ENCODE measurements at places on chromosomes 6 and 20.
A peak's percentile ranks its signal among the peaks of the same experiment; 100 is the strongest.

DNA sequence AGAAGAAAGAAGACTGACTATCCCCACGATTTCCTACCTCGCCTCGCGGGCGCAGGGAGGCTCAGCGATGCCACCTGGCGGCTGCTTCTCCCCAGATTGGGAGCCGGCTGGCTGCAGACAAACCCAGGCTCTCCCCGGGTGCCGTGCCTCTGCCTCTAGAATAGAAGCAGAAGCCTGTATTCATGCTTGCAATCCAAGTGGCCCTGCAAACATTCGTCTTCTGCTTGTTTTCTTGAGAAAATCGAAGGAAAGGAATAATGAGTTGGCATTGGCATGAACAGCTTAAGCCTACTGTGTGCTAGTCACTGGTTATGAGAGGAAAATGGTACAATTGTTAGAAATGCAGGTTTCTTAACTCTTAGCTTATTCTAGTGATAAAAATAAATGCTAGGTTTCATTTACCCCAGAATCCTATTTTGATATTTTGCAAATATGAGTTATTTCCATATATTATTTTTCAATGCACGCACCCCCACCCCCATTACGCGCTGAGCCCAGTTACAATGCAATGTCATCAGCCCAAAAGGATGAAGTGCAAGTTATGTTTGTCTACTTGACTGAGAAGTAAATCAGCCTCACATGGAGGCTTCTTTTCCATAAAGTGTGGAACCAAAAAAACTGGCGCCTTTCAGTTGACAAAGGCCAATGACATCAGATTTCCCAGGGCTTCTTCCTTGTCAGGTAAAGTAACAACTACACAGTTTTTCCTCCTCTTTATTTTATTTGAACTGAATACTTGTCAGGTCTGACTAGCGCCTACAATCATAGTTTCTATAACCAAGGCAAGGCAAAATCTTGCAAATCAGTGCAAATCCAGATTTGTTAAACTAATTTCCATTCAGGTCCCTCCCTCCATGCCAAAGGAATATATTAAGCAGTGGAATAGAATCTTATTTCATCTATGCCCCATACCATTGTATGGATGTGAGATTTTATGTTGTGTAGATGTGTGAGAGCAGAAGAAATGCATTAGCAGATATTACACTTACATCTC lies 3.9 kb upstream of the SOX4 start:
- no peak for DNase-seq

GRCh38 chr20:1390581-1391403 lies 2.1 kb downstream of the FKBP1A start:
- no peak for DNase-seq

DNA sequence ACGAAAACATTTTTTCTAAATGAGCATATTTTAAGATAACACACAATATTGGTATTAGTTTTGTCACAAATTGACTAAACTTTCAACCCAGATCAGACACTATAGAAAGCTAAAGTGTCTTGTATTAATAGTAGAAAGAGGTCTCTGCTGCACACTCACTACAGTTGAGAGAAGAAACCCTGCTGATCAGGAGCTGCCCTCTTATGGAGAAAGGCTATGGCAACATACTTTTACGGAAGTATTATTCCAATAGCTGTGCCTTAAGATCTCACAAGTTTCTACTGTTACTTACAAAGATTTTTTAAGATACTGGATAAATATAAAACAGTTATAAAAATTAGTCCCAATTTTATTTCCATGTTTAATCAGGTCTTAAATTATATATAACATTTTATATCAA lies 155.7 kb downstream of the RIMS1 start:
- no peak for DNase-seq

- no peak for DNase-seq
Measured at GRCh38 chr20:4490606-4491280, 231.0 kb upstream of the PRND start.

DNA sequence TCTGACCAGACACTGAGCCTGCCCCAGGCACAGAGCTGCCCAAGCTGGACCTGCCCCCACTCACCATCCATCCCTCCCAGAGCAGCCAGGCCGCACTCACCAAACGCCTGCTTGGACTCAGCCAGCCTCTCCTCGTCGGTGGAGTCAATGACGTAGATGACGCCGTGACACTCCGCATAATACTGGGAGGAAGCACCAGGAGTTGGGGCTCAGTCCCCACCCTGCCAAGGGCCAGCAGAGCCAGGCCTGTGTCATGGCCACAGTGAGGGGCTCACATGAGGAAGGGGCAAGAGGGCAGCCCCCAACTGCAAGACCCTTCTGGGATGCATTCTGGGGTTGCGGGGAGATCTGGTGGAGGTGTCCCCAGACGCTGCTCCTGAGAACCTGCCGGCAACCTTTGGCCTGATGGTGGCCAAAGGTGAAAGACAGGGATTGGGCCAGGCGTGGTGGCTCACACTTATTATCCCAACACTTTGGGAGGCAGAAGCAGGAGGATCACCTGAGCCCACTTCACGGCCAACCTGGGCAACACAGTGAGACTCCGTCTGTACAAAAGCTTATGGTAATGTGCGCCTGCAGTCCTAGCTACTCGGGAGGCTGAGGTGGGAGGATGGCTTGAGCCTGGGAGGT lies 5.6 kb downstream of the ARFRP1 start:
- no peak for DNase-seq

DNA sequence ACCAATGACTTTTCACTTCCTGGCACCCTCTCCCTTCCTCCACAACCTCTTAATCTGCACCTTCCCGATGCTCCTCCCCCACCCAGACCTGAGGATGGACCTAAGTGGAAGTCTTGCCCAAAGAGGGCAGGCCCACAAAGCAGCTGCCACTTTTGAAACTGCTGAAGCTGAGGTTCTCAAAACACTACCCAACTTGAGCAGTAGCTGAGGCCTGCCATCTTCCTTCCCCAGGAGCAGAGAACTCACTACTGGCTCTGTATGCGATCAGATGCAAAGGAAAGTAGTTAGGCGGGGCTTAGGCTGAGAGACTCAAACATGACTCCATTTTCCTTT lies 1.5 kb downstream of the HM13 start:
- no peak for DNase-seq

DNA sequence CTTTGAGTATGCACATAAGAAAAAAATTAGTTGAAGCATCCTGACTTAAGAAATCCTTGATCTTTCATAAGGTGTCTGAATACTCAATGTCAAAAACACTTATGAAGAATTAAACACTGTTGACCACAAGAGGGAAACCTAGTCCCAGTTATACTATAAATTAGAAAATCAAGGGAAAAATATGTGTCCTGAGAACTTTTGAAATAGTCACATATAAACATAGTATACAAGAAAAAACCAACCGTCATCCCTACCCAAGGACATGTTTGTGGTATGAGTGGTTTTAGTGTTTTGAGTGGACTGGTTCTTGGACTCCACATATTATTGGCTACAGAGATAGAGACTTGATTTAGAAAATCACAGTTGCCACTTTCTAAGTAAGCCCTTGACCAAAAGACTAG lies 7.6 kb upstream of the HLA-DRA start:
- peak; percentile 20 for DNase-seq

- DNase-seq: no peak
Measured at GRCh38 chr6:170314983-170315382, 8.4 kb downstream of the FAM120B start.

GRCh38 chr20:40959325-40960092 lies 69.1 kb upstream of the TOP1 start:
- DNase-seq: no peak

DNA sequence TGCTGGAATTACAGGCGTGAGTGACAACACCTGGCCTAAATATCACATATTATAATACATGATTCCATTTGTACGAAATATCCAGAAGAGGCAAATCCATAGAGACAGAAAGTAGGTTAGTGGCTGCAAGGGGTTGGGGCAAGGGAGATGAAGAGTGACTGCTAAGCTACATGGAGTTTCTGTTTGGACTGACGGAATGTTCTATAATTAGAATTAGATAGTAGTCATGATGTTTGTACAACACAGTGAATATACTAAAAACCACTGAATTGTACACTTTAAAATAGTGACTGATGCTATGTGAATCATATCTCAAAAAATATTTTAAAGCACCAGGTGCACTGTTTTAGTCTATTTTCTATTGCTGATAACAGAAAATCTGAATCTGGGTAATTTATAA lies 3.7 kb upstream of the HEBP2 start:
- no peak for DNase-seq

- DNase-seq: no peak
Measured at GRCh38 chr6:130518588-130518987, 152.8 kb downstream of the TMEM200A start.

DNA sequence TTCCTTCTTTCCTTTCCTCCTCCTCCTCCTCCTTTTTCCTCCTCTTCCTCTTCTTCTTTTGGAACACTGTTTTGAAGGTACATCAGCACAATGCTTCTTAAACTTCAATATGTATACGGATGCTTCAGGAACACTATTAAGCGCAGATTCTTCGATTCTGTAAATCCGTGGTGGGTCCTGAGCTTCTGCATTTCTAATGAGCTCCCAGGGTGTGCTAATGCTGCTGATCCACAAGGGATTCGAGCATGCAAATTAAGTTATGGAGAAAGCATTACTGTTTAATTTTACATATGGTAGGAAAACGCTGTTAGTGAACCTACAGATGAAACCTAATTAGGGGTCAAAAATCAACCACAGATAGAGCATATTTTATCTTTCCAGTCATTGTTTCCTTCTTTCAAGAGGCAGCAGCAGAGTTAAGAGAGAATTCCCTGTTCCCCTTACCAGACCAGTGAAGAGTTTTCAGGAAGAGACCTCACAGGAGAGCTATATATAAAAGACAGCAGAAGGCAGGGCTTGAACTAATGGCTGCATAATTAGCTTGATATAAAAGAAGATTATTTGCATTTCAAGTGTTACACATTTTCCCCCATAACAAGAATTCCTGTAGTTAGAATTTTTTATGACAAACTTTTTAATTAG lies 47.2 kb downstream of the KIF13A start:
- no peak for DNase-seq

GRCh38 chr6:161215193-161215592 lies 58.7 kb downstream of the AGPAT4 start:
- DNase-seq: peak; percentile 92

DNA sequence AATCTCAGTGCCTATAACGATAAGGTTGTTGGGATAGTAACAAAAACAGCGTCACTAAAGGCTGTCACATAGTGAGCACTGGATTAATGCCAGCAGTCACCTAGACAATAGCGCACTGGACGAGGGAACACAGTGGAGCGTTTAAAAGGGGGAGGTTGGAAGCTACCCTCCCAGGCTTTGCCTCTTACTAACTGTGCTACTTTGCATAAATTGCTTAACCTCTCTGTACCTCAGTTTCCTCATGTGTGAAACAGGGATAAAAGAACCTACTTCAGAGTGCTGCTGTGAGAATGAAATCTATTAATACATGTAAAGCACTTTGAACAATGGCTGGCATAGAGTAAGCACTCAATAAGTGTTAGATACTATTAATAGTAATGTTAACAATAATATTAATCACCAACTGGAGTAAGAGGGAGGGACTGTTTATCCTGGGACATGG lies 10.5 kb downstream of the BCL2L1 start:
- DNase-seq: no peak

- no peak for DNase-seq
Measured at GRCh38 chr6:159108426-159108985, 60.7 kb upstream of the FNDC1 start.

DNA sequence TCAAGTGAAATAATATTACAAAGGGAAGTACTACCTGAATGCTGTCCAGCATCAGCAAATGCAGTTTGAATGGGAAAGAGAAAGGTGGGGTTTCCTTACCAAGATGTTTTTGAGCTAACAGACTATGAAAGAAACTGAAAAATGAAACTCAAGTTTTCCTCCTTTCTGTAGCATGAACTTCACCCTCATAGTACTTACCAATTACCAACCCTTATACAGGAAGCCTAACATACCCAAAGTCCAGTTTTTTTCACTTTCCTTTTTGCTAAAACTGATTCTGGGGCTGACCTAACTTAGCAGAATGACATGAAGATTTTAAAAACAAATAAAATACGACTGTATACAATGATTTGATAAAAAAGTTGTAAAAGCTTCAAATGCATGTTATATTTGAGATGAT lies 5.2 kb downstream of the ZNFX1 start:
- DNase-seq: no peak

GRCh38 chr6:11761744-11762620 lies 16.6 kb downstream of the ADTRP start:
- DNase-seq: no peak

GRCh38 chr6:391559-392440 lies at the start of gene IRF4:
Gene IRF4 (plus strand): TSS chr6:391752. CDS start chr6:393153, 1,401 bp downstream.
- DNase-seq: no peak

- no peak for DNase-seq
Measured at GRCh38 chr6:89132057-89132456, 13.8 kb upstream of the PM20D2 start.

- peak; percentile 21 for DNase-seq
Measured at GRCh38 chr6:46325561-46326530, 155.1 kb upstream of the ENPP5 start.

DNA sequence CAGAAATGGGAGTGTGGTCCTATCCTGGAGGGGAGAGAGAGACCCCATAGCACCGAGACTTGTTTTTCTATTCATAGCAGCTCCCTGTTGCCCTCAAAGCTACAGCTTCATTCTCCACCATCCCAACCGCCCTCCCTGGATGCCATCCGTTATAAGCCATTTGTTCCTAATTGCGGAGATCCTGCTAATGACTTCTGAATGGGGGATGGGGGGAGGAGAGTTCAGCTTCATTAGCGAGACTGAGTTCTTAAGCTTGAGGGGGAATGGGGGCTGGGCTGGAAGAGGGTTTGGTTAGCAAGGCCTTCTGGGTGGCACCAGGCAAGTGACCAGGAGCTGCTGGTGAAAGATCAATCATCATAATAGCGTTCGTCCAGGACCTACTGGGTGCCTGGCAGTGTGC lies 27.1 kb downstream of the FOXP4 start:
- DNase-seq: no peak

DNA sequence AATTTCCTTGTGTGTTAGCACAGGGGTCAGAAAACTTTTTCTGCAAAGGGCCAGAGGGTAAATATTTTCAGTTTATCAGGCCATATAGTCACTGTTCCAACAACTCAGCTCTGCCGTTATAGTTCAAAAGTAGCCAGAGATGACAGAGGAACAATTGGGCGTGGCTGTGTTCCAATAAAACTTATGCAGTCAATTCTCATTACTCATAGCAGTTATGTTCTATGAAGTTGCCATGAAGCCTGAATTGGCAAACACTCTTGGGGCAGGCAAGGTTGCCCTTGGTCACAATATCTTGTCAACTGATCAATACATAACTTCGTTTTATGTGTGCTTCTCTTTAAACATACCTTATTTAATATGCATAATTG lies 304.2 kb downstream of the TFAP2C start:
- DNase-seq: no peak

- DNase-seq: no peak
Measured at GRCh38 chr20:20212675-20213096, 155.2 kb upstream of the INSM1 start.

DNA sequence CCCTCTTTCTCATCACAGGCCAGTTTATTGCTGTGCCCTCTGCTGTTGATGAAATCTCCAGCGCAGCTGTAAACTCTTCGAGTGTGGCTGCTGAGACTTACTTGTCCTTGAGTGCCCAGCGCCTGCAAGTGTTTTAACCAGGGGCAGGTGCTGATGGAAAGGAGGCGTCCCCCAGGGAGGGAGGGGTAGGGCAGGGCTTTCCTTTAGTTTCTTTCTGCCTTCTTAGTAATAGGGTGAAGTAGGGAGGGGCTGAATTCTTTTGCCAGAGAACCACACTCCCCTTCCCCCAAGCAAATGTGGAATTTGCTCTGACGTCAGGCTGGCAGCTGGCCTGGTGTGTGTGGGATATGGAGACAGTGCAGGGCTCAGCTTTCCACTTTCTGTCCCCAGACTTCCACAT lies 61.2 kb downstream of the IGF2R start:
- DNase-seq: peak; percentile 89

GRCh38 chr20:37988306-37988954 lies 44.8 kb downstream of the TTI1 start:
- DNase-seq: no peak

GRCh38 chr6:7106752-7107577 lies 796 bp upstream of the RREB1 start:
- no peak for DNase-seq
